ENCODE measurements at places on chromosomes 12 and 14. TPM values are rescaled to one million over a fixed set of nuclear protein-coding genes. Genes with fewer than 3 reads are reported as not detected.

GRCh38 chr14:95260537-95261361 lies 59.0 kb downstream of the CLMN start:
- no peaks in the 10 kb centered on the region for H3K36me3 ChIP-seq
- H3K27me3 ChIP-seq: no peaks in the 10 kb centered on the region
- DNase-seq: no peak
- H3K4me3 ChIP-seq: no peak overlapping the region

DNA sequence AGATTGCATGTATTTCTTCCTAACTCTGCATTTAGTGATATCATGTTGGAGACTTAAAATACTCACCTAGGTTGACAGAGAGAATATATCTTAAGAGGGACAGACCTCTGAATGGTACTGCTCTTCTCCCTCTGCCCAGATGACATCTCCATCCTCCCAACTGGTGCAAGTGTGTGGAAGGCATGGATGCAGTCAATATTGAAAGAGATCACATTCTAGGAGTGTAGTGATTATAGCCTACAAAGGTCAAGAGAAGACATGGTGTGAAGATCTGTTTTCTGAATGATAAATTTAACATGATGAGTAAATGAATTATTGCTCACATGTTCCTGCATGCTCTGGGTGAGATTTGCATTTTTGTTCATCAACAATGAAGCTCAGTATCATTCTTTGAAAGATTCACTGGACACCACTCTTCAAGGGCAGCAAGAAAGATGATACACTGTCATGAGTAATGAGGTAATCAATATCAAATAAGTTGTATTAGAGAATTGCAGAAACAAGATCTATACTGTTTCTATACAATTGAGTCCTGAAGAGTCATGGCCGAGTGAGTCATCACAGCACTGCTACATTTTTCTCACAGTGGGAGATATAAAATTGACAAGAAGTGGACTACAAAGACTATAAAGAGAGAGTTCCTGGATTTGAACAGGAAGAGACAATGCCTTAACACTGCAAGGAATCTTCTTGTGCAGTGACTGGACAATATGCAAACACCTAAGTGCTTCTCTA lies 183.3 kb upstream of the KRR1 start:
- no peaks in the 10 kb centered on the region for H3K36me3 ChIP-seq
- H3K27me3 ChIP-seq: peaks cover 1% of the 10 kb centered on the region
- peaks cover 17% of the 10 kb centered on the region for H3K4me1 ChIP-seq
- no peak overlapping the region for H3K4me3 ChIP-seq
- no peak overlapping the region for H3K27ac ChIP-seq

DNA sequence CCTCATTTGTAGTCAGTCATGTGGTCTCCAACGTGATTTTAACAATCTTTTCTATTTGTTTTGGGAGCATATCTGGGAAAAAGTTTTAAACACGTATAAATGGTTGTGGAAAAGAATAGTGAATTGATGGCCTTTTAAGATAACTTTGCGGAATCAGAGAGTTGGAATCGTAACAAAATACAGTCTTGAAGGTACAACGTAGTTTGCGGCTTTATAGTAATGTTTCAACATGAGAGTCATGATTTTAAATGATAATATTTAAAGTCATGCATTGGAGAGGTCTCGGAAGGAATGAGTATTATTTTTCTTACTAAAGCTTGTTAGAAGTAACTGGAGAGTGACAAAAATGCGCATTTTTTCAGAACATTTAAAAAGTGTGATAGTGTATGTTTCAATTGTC lies 1.6 kb downstream of the AEBP2 start:
- peak overlapping the region; percentile 93 for H3K4me3 ChIP-seq
- no peak for DNase-seq
- H3K27ac ChIP-seq: peak overlapping the region; percentile 94
- H3K4me1 ChIP-seq: peaks cover 37% of the 10 kb centered on the region
- H3K36me3 ChIP-seq: peaks cover 2% of the 10 kb centered on the region

- DNase-seq: peak; percentile 96
- no peaks in the 10 kb centered on the region for H3K27me3 ChIP-seq
- H3K36me3 ChIP-seq: peaks cover 9% of the 10 kb centered on the region
- H3K4me1 ChIP-seq: peaks cover 61% of the 10 kb centered on the region
- H3K27ac ChIP-seq: peak within 1 kb of the TSS; percentile 95
Observed at GRCh38 chr12:24948757-24949722, at the start of gene BCAT1. Gene BCAT1, minus strand, starts transcription at chr12:24949101. Its CDS starts 169 bp downstream, at chr12:24948932.

GRCh38 chr12:118058881-118059280 lies 2.1 kb downstream of the WSB2 start:
- H3K4me3 ChIP-seq: peak overlapping the region; percentile 86
- no peak overlapping the region for H3K27ac ChIP-seq
- H3K36me3 ChIP-seq: no peaks in the 10 kb centered on the region
- no peaks in the 10 kb centered on the region for H3K27me3 ChIP-seq

- no peak overlapping the region for H3K4me3 ChIP-seq
- peaks cover 4% of the 10 kb centered on the region for H3K36me3 ChIP-seq
- H3K27ac ChIP-seq: no peak overlapping the region
- no peaks in the 10 kb centered on the region for H3K4me1 ChIP-seq
Observed at GRCh38 chr14:34423445-34423844, 38.6 kb downstream of the SPTSSA start.

GRCh38 chr14:96582411-96582961 lies 80.3 kb downstream of the PAPOLA start:
- no peak overlapping the region for H3K4me3 ChIP-seq
- H3K4me1 ChIP-seq: peaks cover 6% of the 10 kb centered on the region
- no peak overlapping the region for H3K27ac ChIP-seq
- no peaks in the 10 kb centered on the region for H3K36me3 ChIP-seq

DNA sequence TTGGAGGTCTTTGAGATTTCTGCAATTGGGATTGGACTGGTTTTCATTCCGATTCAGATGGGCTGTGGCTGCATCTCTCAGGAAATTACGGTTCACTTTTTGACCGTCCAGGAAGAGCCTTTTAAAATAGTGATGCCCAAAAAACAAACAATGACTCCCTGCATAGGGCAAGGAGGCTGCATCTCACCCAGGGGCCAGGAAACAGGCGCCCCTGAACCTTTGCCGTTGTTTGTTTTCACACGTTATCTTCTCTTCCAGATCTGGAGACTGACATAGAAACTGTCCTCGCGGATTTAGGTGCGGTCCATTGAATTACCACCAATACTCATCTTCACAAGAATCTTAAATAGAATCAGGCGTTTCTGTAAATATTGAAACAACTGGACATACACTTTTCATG lies 66.0 kb downstream of the FLRT2 start:
- no peak for DNase-seq
- H3K4me1 ChIP-seq: peaks cover 22% of the 10 kb centered on the region
- H3K27ac ChIP-seq: no peak overlapping the region
- H3K36me3 ChIP-seq: peaks cover 25% of the 10 kb centered on the region

DNA sequence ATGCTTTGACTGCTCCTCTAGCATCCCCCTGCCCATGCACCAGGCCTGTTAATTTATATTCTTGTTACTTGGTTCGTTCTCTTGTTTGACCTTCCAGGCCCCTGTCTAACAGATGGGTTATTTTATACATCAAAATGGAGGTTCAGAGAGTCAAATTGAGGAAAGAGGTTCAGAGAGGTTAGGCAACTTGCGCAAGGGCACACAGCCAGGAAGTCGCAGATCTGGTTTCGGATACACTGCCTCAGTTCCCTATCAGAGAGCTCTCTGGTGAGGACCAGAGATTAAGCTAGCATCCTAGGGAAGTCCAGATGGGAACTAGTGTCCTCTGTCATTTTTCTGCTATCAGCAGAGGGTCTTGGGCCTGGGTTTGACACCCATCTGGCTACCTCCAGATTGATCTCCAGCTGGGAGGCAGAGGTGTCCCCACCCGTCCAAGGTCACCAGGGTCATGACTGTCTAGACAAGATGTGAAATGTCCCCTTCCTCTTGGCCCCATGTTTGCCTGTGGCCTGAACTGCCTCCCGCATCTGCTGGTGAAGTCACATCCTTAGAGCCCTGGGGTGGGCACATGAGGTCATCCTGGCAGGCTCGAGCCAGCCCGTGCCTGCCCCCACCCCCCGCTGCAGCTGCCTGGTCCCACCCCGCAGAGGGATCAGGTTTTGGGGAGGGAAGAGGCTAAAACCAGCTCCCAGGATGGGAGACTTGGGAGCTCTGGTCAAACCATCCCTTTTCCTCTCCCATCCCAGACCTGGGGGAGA lies 84.3 kb upstream of the NCOR2 start:
- no peak overlapping the region for H3K4me3 ChIP-seq
- H3K36me3 ChIP-seq: no peaks in the 10 kb centered on the region
- H3K27me3 ChIP-seq: no peaks in the 10 kb centered on the region
- DNase-seq: no peak
- H3K27ac ChIP-seq: no peak overlapping the region

GRCh38 chr14:34912182-34912581 lies 37.0 kb upstream of the BAZ1A start:
- DNase-seq: no peak
- H3K4me1 ChIP-seq: peaks cover 6% of the 10 kb centered on the region
- no peaks in the 10 kb centered on the region for H3K36me3 ChIP-seq

DNA sequence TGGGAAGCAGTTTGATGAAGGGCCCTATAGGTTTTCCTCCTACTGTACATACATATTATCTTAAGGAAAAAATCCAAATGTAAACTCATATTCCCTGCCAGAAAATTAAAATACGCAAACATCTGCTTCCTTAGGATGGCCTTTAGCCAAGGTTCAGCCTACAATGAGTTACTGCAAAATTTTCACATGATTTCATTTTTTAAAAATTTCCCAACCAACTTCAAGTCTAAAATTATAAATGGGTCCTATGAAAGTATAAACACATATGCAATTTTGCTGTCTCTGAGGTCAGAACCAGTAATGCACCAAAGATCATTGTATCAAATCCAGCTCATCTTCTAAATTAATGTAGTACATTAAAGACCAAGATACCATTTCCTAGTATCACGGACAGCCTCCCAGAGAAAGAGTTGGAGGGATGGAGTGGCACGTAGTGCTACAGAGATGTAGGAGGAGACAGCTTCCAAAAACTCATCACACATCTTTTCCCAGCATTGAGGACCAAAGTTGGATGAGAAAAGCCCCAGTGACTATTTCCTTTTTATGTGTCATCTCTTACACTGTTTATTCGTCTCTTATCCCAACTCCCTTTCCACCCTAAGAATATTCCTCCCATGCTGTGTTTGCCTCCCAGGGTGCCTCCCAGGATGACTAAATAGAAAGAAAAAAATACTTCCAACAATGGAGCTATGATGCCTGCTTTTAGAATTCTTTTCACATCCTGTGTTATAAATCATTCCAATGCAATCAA lies 92.3 kb upstream of the SLCO1C1 start:
- H3K27ac ChIP-seq: peak overlapping the region; percentile 84
- no peaks in the 10 kb centered on the region for H3K27me3 ChIP-seq
- H3K36me3 ChIP-seq: no peaks in the 10 kb centered on the region
- H3K4me1 ChIP-seq: peaks cover 36% of the 10 kb centered on the region
- no peak overlapping the region for H3K4me3 ChIP-seq
- DNase-seq: no peak

GRCh38 chr12:12319451-12320183 lies 30.4 kb downstream of the MANSC1 start:
- H3K4me1 ChIP-seq: peaks cover 13% of the 10 kb centered on the region
- no peak overlapping the region for H3K4me3 ChIP-seq
- no peak overlapping the region for H3K27ac ChIP-seq
- no peaks in the 10 kb centered on the region for H3K27me3 ChIP-seq
- H3K36me3 ChIP-seq: no peaks in the 10 kb centered on the region

- no peak overlapping the region for H3K27ac ChIP-seq
- no peaks in the 10 kb centered on the region for H3K36me3 ChIP-seq
- no peak overlapping the region for H3K4me3 ChIP-seq
- H3K27me3 ChIP-seq: no peaks in the 10 kb centered on the region
- H3K4me1 ChIP-seq: peaks cover 7% of the 10 kb centered on the region
Observed at GRCh38 chr12:104142543-104142942, 4.5 kb upstream of the NFYB start.

DNA sequence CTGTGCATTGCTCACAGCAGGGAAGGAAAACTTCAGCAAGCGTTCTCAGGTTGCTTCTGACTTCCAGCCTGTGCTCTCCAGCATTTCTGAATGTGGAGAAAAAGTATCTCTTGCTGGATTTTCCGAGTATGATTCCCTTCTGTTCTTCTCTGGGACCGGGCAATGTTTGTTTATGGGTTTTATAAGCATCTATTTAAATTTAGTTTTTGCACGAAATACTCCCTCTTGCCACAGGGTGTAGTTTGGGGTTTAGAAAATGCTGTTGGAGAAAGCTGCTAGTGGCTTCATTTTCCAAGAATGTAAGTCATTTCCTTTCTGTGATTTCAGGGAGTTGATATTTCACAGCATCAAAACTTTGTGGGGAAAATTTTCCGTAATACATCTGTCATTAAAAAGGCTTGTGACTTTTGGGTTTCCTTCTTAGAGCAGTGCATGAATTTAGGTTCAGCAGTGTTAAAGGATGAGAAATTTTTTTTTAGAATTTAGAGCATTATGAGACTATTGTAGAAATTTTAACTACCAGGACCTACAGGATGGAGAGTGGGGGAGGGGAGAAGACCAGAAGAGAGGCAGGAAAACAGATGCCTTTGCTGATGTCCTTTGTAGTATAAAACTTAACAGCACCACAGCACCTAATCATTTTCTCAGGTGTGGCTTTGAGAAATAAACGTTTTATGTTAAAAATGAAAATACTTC lies 1.5 kb downstream of the FRMD6 start:
- H3K4me3 ChIP-seq: peak overlapping the region; percentile 81
- no peak for DNase-seq
- peaks cover 69% of the 10 kb centered on the region for H3K4me1 ChIP-seq
- peak overlapping the region; percentile 93 for H3K27ac ChIP-seq
- peaks cover 4% of the 10 kb centered on the region for H3K36me3 ChIP-seq

GRCh38 chr12:80271780-80272179 lies 172.3 kb upstream of the PTPRQ start:
- H3K36me3 ChIP-seq: no peaks in the 10 kb centered on the region
- no peaks in the 10 kb centered on the region for H3K27me3 ChIP-seq
- no peak for DNase-seq
- H3K4me1 ChIP-seq: peaks cover 31% of the 10 kb centered on the region
- peak overlapping the region; percentile 14 for H3K27ac ChIP-seq

- H3K4me1 ChIP-seq: peaks cover 62% of the 10 kb centered on the region
- no peak for DNase-seq
- H3K27me3 ChIP-seq: no peaks in the 10 kb centered on the region
- H3K27ac ChIP-seq: peak overlapping the region; percentile 99
- H3K36me3 ChIP-seq: peaks cover 22% of the 10 kb centered on the region
Observed at GRCh38 chr12:12720052-12720451, 2.9 kb downstream of the CDKN1B start.

DNA sequence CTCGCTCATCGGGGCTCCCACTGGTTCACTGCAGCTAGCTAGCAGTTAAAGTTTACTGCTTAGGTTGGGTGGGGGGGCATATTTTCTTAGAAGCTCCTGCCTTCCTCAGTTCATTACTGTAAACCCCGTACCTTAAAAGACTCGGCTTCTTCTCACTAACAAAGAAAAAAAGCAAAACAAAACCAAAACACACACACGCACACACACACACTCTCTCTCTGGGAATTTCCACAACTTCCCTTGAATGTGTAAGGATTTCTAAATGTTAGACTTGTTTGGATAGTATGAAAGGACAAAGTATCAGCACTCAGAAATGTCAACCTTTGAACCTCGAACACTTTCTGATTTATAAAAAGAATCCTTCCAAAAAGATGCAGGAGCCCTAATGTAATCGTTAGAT lies 927 bp downstream of the PTHLH start:
- peaks cover 32% of the 10 kb centered on the region for H3K27me3 ChIP-seq
- H3K36me3 ChIP-seq: no peaks in the 10 kb centered on the region
- no peak overlapping the region for H3K27ac ChIP-seq
- DNase-seq: no peak
- H3K4me1 ChIP-seq: peaks cover 40% of the 10 kb centered on the region

TNS2 gene
- total RNA-seq: 104 TPM

EML5 gene
- total RNA-seq: not detected

TAPBPL gene
- total RNA-seq: 5.2 TPM

GLT8D2 gene
- 38.8 TPM for total RNA-seq

KLRC1 gene
- total RNA-seq: not detected

KRT79 gene
- 0.31 TPM for total RNA-seq

INHBE gene
- 8.4 TPM for total RNA-seq

PPFIA2 gene
- 0.46 TPM for total RNA-seq

RNASE1 gene
- total RNA-seq: 0.72 TPM

All from chondrocyte (in vitro differentiated cells).